ENCODE measurements at places on chromosomes 2 and 18.

DNA sequence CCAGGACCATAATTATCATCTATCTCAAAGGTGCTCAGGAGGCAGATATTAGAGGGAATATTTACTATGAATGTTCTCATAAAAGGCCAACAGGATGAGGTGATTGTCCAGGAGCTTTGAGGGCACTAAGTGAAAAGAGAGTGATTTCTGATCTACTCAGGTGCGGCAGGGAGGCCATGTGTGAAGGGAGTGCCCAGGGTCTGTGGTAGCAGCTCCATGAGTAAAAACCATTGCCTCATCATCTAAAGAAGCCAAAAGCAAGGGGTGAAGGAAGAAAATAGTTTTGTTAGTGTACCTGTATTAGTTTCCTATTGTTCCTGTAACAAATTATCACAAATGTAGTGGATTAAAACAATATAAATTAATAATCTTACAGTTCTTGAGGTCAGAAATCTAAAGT lies 22.5 kb downstream of the RND3 start:
- DNase-seq, result no peak

- no peak for DNase-seq
These were observed 29.9 kb upstream of the GALNT5 start for GRCh38 chr2:157227592-157227991.

DNA sequence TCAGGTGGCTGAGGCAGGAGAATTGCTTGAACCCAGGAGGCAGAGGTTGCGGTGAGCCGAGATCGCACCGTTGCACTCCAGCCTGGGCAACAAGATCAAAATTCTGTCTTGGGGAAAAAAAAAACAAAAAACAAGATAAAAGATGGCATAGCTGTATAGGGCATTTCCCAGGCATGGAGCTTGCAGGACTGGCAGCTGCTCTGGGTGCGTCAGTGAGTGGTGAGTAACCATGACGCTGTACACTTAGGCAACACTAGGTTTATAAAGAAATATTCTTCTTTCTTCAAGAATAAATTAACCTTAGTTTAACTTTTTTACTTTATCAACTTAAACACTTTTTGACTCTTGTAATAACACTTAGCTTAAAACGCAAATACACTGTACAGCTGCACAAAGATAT lies 15.4 kb downstream of the TGOLN2 start:
- no peak for DNase-seq

- peak; percentile 68 for DNase-seq
These were observed 863 bp upstream of the SIX2 start for GRCh38 chr2:45009928-45010701.

GRCh38 chr18:63070767-63071502 lies 248.6 kb downstream of the BCL2 start:
- DNase-seq, result peak; percentile 48

- DNase-seq, result no peak
These were observed 64.4 kb downstream of the TRABD2A start for GRCh38 chr2:84816426-84817026.

- no peak for DNase-seq
These were observed 151.9 kb upstream of the ALKAL2 start for GRCh38 chr2:439556-440402.

DNA sequence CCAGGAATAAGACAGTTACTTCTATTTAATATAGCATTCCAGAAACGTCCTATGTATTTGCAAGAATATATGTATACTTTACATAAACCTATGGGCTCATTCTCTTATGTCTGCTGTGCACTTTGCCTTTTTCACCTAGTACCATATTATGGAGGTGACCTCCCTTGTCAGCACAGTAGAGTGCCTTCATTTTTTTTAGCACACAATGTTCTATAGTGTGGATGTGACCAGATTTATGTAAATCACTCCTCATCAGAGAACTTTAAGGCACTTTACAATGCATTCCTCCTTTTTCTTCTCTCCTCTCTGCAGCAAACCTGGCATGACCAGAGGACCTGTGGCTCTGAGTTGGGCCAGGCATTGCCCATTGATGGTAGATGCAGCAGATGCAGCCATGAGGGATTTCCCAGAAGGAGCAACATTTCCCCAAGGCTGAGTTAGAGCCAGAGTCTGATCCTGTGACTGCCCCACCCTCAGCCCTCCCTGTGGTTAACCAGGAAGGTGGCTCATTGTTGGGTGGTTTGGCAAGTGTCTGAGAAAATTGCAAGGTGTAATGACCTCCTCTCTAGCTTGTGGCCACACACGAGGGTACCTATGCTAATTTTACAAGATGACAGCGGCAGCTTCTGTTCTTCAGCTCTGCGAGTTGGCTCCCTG lies 76.5 kb upstream of the DLX2 start:
- no peak for DNase-seq

DNA sequence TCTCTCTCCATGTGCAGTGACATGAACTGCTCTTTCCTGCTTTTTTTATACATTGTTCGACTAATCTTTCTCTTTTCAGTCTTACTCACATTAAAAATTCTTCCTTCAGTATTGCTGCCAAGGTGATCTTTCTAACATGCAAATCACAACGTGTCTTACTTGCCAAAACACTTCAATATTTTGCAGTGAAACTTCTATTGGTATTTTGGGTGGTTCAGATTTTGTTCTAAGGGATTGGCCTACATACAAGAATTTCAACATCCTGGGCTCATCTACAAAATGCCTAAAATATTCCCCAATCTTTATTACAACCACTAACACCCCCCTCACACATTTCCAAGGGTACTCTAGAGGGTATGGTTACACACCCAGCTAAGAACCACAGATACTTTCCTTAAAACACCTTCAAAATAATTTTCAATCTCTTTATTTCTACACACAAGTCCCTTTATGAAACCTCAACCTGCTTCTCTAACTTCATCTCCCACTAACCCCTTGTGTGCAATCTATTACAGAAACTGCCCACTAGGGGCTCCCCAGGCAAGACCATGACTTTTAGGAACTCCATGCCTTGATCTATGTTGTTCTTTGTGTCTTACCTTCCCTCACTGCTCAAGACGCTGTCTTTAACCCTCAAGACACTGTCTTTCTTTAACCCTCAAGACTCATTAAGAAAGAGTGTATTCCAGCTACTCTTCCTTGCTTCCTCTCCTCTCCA lies 50.9 kb downstream of the COL3A1 start:
- no peak for DNase-seq

DNA sequence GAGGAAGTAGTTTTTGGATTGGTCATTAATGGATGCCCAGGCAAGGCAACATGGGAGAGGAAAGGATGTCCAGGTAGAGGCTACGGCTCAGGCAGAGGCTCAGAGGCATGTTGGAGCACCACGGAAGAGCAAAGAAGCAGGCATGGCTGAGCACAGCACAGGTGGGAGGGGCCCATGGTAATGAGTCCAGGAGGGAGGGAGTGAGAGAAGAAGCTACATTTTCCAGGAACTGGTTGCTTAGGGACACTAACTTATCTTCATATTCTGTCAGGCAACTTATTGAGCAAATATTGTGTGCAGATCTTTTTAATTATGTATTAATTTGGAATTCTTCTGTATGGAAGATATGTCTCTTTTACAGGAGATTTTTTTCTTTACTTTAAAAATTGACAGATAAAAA lies 42.2 kb downstream of the ARHGEF4 start:
- DNase-seq, result no peak

DNA sequence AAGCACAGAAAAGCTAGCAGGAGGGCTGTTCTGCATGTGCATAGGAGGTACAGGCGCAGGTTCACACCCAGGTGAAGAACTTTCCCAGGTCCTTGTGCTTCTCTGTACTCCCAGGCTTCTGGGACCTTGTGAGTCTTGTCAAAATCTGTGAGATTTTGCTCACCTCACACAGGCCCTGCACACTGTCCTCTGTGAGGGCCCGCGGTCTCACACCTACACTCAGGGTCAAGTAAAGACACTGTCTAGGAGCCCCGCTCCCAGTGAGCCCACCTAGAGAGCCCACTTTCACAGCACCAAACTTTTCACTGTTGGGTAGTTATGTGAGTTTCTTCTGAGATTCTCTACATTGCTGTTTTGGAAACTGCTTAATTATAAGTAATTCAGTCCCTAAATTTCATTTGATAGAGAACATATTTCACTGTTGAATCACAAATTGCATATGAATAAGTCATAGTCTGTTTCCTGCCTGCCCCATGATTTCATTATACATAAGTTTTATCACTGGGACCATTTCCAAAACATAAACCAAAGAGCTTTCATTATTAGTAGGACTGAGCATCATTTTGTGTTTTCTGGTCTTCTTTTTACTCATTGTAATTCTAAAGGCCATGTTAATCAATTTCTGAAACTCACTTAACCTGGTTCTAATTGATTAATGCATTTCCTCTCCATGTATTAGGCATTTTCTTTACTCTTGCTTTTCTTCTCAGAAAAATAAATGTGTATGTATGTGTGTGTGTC lies 234.2 kb upstream of the SPOPL start:
- DNase-seq, result no peak

DNA sequence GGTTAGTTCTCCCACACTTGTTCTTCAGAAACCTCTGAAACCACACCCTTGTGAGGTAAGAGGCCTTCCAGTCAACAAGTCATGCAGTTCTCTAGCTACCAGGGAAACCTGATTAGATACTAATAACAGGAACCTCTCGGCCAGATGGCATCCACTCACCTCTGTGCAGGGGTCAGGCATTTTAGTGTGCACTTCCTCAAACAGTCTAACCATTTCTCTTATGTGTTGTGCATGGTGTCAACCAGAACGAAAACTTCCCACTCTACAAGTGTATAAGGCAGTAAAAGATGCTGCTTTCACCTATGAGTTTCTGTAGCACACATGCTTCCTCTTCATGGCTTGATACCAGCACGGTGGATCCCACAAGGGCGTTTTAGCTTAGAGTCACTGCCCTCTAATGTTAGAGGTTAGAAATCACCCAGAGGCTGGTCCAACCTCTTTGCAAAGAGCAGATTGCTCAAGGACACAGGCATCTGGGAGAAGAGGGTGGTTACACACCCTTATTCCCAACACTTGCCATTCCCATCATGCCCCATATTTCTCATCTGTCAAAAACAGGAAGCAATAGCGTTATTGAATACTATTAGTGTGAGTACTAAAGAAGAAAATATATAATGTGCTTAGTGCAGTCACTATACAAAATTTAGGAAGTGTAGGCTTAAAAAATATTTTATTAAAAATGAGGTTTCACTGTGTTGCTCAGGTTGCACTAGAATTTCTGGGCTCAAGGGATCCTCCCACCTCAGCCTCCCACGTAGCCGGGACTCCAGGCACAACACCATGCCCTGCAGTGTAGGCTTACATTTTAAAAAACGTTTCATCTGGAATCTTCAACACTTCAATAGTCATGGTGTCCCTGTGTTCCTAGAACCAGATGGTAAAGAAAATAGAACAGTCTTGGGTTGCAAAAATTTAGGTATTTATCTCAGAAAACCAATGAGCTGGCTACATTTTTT lies 34.5 kb upstream of the RAB31 start:
- DNase-seq, result peak; percentile 79

DNA sequence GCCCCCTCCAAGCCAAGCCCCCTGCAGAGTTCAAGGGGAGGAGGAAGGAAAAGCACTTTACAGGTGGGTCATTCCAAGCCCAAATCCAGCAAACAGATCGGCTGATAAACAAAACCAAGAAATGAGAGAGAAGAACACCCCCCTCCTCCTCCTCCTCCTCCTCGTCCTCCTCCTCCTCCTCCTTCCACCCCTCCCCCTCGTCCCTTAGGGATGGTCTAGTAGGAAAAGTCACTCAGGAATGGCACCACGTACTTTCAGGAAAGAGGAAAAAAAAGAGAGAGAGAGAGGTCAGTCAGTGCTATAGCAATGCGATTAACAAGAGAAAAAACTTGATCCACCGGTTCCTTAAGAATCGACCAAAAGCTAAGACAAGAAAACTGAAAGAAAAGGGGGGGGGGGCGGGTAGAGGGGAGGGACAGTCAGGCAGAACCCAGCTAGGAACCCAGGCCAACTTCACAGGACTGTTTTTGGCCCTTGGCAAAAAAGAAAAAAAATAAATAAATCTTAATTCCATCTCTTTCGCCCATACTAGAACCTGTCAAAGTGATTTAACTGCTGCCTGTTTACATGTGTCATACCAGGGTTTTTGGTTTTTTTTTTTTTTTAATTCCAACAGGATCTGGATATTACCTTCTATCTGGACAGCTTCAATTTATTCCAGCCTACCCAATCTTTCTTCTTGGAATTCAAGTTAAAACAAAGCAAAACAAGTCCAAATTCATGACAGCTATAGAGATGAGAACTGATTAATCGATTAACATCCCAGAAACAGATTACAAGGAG lies 906 bp downstream of the IKZF2 start:
- peak; percentile 43 for DNase-seq

- DNase-seq, result no peak
These were observed 172.7 kb downstream of the TNS1 start for GRCh38 chr2:217830061-217830460.

Measured in hepatocyte (in vitro differentiated cells).